ENCODE measurements at places on chromosomes 12 and 14.
A peak's percentile ranks its signal among the peaks of the same experiment; 100 is the strongest.

DNA sequence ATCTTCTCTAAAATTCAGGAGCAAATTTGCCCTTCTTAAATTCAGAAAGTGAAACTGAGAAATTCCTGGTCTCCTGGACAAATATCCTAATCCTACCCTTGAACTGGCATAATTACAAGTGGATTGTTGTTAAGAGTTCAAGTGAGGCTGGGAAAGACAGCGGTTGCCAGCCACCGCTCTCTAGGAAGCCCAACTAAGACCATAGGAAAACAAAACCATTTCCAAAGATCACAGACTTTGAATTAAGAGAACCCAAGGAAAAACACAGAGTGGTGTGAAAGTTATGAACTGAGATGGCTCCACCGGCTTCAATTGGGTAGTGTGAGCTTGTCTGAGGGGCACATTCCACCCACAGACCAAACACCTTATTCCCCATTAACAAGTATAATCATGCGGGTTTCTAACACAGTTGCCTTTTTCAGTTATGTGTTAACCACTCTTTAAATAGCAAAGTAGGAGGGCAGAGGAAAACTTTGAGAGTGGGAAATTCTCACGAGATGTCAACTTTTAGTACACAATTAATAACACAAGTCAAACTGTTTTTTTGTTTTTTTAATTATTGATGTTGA is 1628.8 kb upstream of the SEL1L start:
- no peak for DNase-seq

DNA sequence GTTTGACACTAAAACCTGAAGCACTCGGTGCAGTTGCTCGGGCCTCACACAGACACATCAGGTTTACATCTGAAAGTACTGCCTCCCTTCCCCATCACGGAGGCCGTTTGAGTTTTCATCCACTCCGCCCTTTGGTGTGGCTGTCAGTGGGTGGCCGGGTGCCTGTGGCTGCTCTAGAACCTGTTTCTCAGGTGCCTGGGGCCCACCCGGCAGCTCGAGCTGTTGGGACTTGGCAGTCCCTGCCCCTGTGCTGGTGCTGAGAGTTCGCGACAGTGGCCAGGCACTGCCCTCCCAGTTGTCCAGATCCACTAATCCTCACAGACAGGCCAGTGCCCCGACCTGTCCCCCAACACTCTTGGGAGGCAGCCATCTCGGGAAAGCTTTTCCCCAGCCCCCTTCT is 22.4 kb downstream of the XRCC3 start:
- no peak for DNase-seq

DNA sequence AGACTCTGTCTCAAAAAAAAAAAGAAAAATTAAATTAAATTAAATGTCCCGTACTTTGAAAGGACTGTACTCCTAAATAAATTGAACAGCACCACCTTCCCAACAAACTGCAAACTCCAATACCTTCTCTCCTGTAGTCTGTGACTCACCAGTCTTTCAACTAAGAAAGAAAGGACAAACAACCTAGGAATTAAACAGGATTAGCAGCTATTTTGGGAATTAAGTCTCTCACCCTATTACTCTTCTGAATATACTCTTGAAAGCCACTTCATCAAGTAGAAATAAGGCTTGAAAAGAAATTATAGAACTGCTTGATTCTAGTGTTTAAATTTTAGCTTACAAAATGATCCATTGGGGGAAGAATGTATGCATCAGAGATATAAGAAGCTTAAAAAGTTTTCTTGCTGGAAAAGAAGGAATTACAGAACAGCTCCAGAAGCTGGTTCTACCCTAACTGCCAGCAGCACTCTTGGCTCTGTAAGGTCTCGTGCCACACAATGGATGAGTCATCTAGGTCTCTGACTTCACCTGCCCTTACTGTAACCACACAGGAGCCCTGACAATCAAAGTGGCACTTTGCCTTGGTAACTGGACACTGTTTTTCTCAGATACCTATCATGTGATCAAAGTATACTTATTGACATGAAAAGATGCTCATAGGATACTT is 57.0 kb upstream of the CERS5 start:
- no peak for DNase-seq

DNA sequence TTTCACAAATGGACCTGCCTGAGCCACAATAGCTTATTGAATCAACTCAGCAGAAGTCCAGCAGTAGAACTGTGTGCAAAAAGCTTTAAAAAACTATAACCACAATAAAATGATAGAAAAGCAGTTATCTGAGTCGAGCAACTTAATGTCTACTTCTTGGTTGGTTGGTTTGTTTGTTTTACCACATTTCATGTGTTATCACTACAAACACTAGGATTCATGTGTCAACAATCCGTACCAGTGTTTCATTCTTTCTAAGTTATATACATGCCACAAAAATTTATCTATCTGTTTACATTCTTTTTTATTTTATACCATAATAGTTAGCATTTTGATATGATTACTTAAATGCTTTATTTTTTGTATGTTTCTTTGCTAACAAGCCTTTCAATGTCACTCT is 339.0 kb downstream of the KCNH5 start:
- DNase-seq, result no peak

- no peak for DNase-seq
Observed at GRCh38 chr12:48351022-48351708, 446 bp upstream of the ZNF641 start.

DNA sequence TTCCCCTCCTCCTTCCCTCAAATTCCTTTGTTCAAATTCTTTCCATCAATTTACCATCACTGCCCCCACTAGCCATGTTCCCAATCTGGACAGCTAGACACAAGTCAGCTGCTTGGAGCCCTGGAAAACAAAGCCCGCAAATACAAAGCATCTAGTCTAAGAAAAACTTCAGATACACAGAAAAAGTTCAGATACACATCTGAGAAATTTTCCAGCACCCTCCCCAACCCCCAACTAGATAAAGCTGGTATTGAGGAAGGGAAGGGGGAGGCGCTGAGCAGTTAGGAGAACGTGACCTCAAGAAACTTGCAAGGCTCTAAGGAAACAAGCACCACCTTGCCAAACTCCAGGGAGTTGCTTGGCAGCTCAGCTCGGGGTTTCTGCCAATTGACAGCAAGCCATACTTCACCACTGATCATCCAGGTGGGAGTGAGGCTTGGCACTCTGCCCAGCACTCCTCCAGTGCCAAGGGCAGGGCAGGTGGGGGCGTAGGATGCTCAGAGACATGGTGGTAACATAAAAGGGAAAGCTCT is 5.1 kb upstream of the CNIH1 start:
- DNase-seq, result peak; percentile 82

DNA sequence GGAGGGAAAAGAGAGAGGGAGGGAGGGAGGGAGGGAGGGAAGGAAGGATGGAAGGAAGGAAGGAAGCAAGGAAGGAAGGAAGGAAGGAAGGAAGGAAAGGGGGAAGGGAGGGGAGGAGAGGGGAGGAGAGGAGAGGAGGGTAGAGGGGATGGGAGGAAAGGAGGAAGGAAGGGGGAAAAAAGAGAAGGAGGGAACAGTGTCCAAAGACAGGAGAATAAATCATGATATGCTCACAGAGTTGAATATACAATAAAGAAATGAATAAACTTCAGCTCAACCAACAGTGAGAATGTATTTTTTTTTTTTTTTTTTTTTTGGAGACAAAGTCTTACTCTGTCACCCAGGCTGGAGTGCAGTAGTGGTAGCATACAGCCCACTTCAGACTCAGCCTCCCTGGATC is 4.0 kb downstream of the OR6J1 start:
- no peak for DNase-seq

DNA sequence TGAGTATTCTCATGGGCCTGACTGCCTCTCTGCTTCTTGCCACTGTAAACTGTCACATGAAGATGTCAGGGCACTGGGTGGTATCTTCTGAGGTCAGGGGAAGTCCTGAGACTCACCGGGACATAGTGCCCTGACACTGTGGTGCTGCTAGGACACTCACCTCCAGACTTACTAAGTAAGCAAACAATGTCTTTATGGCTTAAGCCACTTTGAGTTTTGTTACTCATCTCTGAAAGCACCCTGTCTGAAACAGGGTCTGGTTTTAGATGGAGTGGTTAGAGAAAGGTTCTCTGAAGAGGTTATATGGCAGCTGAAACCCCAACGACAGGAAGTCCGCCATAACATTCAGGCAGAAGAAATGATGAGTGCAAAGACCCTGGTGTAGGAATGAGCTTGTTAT is 22.7 kb downstream of the GPR19 start:
- DNase-seq, result no peak

GRCh38 chr12:92543359-92543758 is 159.4 kb upstream of the PLEKHG7 start:
- DNase-seq, result no peak

- DNase-seq, result peak; percentile 85
Observed at GRCh38 chr12:57771236-57771872, 551 bp downstream of the METTL1 start.

DNA sequence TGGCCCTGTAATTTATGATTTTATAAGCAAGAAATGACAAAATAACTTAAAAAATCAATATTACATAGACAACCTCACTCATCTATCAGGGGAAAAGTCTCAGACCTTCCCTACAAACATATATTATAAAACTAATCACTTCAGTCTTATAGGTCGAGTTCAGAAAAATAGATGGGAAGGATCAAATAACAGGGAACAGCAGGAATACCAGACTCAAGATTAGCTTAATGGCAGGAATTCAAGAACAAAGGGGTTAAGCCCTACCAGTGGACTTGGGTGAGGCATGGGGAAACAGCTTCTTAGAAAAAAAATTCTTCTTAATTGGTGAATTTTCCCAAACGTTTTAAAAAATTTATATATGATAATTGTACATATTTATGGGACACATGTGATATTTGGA is 51.6 kb upstream of the CRY1 start:
- DNase-seq, result no peak

DNA sequence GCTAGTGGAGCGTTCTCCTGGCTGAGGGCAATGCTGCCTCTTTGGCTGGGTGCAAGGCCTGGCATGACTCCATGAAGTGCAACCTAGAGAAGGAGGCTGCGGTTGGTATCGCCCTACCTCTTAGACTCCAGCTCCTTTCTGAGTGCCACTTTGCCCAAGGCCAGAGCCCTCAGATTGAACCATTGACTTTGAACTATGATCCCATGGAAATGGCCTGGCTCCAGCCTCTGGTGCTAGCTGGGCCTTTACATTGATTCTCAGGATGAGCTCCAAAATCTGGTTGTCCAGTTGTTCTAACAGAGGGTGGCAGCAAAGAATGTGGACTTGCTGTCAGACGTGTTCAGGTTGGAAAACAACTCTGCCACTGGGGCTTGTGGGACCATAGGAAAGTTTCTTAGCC is 16.1 kb upstream of the SMOC1 start:
- no peak for DNase-seq

All from putamen (tissue), 1 donor.